ENCODE measurements at places on chromosomes 7 and 10.

DNA sequence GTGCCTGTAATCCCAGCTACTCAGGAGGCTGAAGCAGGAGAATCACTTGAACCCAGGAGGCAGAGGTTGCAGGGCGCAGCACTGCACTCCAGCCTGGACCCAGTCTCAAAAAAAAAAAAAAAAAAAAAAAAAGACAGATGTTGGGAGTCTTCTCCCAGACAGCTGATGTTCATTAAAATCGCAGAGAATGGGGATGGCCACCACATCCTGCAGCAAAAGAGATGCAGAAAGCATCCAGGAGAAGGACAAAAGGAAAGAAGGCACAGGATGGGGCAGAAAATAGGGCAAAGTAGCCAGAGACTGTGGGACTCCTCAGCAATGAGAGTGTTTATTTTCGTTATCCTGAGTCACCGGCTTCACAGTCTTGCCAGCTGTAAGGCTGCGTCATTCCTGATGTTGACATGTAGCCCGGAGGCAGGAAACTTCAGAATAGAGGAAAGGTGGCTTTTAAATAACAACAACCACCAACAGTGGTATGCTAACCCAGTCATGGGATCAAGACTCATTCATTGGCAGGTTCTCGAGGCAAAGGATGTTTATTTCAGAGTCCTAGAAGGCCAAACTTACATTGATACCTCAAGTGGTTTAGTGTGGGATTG, 149.5 kb upstream of the SVIL start:
- no peak for DNase-seq

- no peak for DNase-seq
These were observed 183.3 kb downstream of the ELAPOR2 start for GRCh38 chr7:86876146-86876545.

DNA sequence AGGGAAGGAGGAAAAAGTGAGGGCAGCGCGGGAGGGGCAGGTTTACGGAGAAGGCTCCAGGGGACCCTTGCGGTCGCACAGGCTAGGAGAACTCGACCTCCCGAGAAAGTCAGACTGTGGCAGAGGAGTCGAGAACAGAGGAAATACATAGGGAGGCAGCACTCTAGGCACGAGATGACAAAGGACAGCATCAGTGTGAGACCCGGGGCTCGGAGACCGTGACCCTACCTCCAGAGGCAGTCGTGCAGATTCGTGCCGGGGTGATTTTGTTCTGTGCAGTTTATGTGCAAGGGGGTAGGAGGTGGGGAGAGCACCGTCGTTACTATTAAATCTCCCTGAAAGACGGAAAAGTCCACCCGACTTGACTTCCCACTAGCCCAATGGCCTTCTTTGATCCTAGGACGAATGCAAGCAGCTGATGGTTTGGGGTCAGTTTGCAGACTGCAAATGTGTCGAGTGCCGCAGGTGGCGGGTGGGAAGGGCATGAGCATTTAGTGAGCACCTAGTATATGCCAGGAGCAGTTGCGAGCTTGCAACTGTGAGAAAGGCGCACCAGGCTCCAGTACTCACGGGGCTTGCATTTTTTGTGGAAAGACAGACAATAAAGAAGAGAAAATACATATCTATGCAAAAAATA, 674 bp upstream of the OSBPL3 start:
- peak; percentile 64 for DNase-seq

GRCh38 chr10:2284071-2284470, 546.7 kb upstream of the ADARB2 start:
- DNase-seq, result no peak

DNA sequence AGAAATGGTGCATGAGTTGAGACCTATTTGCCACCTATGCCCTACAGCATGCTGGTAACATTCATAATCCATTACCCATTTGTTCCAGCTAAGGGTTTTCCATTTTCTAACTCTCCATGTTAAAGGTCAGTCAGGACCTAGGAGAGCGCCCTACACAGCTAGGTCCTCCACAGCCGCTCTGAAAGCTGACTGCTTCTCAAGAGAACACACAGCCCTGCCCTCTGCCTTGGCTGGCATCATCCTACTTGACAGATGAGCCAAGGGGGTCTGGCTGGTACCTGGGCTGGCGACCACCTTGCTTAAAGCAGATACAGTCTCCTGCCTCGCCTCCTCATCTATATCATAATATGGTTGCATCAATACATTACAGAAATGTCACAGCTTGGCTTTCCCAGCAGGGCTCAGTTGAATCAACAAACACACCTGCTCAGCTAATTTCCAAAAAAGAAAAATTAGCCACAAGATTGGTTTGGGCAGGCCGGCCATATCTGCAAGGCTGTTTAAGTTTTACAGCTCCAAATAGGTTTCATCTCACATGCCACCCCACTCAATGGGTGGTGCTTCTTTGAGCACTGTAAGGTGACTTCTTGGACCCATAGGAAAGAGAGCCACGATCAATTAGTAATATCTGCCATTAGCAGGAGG, 17.3 kb downstream of the TLL2 start:
- no peak for DNase-seq
